ENCODE measurements at places on chromosomes 13 and 19. TPM values are rescaled to one million over a fixed set of nuclear protein-coding genes. Genes with fewer than 3 reads are reported as not detected.

ZNF296 gene
- 0.58 TPM for total RNA-seq

LRG1 gene
- 2.3 TPM for total RNA-seq

SERPINE3 gene
- not detected for total RNA-seq

TUBA3C gene
- not detected for total RNA-seq

ZNF575 gene
- total RNA-seq = 1.8 TPM

NAA16 gene
- 33.6 TPM for total RNA-seq

ATP8A2 gene
- total RNA-seq = 4.1 TPM

SIGLECL1 gene
- total RNA-seq = not detected

SLC46A3 gene
- 2.7 TPM for total RNA-seq

ZNF154 gene
- total RNA-seq = 24.1 TPM

COX7A1 gene
- total RNA-seq = 36.9 TPM

HSPB6 gene
- total RNA-seq = 51.6 TPM

PLIN3 gene
- total RNA-seq = 69.4 TPM
